ENCODE measurements at places on chromosomes 7 and 10.

GRCh38 chr7:156127166-156128134 is 315.2 kb upstream of the SHH start:
- no peak for DNase-seq

DNA sequence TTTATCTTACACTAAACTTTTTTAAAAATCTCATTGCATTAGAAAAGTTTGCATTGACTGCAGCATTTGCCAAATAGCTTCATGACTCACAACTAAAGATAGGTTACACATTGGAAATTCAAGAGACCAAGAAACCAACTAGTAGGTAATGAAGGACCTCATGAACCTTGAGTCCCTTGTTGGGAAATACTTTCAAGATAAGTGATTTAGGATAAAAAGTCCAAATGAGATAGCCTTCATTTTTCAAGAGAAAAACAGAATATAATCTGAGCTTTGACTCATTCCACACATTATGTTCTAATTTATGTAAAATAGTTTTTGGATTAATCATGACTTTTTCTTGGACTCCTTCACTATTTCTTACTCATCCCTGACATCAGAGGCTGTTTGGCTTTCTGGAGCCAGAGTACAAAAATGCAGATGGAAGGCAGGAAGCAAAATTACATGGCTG is 13.1 kb upstream of the LIPF start:
- DNase-seq, result no peak

DNA sequence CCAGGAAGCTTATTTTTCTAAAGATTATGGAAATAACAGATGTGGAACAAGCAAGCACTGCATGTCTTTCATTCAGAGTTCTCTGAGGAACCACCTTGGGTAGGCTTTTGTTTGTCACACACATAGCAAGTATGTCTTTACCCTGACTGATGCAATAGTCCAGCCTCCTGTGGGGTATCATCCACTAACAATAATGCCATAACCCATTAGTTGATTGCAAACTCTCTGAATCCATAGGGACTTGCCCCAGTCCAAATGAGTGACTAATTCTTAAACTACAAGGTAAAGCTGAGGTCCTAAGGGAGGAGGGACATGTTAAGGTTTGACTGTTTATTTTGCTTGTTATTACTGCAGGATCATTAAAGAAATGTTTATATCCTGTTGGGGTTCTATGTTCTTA is 151.4 kb upstream of the PRPS1L1 start:
- no peak for DNase-seq

DNA sequence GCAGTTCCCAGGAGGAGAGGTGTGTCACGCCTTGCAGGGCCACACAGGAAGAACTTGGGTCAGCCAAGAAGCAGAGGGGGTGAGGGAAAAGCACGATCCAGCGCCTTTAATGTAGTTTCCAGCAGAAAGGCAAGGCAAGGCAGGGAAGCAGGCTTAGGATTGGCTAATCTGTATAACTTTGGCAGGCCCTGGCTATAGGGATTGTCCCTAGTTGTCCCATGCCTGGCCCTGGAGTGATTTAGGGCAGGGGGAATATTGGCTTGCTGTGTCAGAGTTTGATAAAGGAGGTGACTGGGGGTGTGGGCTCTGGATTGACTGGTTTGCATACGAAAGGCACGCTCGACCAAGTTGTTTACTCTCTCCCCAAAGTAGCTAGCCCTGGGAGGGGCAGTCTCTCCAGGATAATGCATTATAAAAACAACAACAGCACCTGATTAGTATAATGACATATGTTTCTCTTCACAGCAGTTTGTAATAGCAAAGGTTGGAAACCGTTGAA is 44.5 kb downstream of the RBM28 start:
- no peak for DNase-seq

DNA sequence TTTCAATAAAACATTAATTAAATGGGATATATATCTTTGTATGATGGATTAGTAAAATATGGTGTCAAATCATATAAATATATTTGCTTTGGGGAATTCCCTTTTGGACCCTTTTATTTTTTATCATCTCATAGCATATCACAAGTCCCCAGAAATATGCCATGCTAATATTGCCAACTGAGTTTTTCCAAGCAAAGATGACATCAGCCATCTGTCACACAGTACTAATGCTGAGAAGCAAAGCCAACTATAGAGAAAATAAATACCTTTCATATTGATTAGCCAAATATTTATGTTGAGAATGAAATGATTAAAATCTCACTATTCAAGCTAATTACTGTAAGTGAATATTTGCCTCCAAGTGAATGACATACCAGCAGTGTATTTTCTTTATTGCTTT is 575.3 kb downstream of the ETV1 start:
- no peak for DNase-seq

DNA sequence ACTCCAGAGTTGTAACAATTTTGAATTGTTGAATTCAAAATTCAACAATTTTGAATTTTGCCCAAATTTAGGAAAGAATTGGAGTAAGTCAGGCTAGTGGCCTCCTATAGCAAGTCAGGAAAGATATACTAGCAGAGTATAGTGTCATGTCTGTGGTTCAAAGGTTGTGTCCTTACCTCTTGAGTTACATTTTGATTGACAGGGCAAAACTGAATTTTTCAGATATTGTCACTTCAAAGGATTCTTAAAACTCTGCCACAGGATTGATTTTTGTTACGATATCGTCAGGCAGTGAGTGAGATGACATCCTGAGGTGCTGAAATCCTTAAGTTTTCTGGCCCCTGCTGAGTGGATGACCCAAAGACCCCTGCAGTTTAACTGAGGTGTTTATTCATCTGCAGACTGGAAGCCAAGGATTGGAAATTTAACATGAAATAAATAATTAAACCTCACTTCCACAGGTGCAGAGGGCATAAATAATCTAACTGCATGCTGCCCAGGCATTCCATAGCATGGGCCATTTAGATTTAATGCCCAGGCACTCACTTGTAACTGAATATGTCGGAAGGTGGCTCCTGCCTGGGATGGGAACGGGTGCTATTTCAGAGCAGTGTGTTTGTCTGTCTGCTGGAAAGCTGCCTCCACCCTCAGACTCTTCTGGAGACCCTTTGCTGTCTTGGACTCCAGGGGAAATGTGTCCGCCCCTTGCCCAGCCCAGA is 50.8 kb downstream of the RBM20 start:
- DNase-seq, result no peak

- DNase-seq, result no peak
Measured at GRCh38 chr7:7257899-7258692, 75.8 kb downstream of the C1GALT1 start.

DNA sequence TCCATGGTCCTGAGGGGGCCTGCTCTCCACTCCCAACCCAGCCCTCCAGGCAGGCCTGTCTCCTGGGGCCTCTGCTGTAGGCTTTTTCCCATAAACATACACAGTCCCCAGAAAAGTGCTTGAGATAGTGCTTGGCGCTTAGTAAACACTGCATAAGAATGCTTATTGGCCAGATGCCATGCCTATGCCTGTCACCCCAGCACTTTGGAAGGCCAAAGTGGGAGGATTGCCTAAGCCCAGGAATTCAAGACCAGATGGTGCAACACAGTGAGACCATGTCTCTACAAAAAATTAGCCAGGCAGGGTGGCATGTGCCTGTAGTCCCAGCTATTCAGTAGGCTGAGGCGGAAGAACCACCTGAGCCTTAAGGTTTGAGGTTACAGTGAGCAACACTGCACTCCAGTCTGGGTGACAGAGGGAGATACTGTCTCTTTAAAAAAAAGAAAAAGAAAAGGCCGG is 24.6 kb upstream of the ASL start:
- DNase-seq, result no peak

- no peak for DNase-seq
Measured at GRCh38 chr10:1544209-1544673, 193.1 kb downstream of the ADARB2 start.

- DNase-seq, result no peak
Measured at GRCh38 chr10:44051091-44051490, 333.8 kb downstream of the CXCL12 start.
